ENCODE measurements at places on chromosomes 2 and 18.

DNA sequence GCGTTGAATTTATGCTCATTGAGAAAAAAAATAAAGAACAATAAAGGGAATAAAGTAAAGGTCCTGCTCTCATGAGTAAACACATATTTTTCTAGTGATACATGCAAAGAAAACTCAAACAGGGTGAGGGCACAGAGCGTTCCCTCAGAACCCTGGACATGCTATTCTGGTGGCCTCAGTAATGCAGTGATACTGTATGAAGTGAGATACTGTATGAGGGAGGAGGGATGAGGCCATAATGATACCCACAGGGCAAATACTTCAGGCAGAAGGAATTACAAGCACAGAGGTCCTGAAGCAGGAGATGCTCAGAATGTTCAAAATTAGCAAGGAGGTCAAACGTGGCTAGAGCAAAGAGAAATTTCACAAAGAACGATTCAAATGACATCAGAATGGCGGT is 28.4 kb upstream of the RNU4ATAC start:
- no peak for DNase-seq

DNA sequence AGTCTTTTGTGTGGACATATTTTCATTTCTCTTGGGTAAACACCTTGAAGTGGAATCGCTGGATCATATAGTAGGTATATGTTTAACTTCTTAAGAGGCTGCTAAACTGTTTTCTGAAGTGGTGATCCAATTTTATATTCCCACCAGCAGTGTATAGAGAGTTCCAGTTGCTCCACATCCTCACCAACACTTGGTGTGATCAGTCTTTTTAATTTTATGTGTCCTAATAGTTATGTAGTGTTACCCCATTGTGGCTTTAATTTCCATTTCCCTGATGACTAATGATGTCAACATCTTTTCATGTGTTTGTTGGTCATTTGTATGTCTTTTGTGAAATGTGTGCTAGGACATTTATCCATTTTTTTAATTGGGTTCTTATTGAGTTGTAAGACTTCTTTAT is 56.9 kb downstream of the DGKD start:
- DNase-seq: no peak

- DNase-seq: no peak
Measured at GRCh38 chr2:47272905-47273758, 118.0 kb upstream of the STPG4 start.

GRCh38 chr2:189124175-189124574 is 55.4 kb downstream of the COL5A2 start:
- no peak for DNase-seq

DNA sequence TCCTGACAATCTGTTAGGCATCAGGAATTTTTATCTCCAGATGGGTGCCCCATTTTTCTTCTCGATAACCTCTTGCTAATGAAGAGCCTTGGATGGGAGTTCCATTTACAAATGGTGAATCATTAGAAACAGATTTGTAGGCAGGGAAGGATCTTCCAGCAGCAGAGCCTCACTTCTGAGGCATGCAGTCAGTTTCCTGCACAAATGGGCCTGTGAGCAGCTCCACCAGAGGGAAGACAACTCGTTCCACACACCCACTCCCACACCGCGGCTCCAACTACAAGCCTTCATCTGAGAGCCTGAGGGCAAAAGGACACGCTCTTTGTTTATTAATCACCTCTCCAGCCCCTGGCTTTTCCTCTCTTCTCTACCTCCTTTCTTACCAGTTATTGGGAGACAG is 108.5 kb downstream of the CTAGE1 start:
- DNase-seq: no peak

DNA sequence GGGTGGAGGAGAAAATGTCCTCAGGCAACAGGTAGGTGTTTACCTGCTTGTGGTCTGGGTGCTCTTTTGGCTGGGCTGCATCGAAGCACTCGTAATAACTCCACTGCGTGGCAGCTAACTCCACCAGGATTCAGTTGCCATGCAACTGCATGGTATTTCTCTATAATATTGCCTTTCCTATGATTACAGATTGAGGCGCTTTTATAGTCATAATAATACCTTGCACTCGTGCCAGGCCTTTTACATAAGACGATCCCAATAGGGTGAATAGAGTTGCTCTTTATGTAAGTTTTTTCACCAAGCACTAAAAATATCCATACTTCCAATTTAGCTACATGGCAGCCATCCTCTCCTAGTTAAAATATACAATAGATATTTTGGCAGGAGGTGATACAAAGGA is 19.7 kb upstream of the NYAP2 start:
- no peak for DNase-seq

DNA sequence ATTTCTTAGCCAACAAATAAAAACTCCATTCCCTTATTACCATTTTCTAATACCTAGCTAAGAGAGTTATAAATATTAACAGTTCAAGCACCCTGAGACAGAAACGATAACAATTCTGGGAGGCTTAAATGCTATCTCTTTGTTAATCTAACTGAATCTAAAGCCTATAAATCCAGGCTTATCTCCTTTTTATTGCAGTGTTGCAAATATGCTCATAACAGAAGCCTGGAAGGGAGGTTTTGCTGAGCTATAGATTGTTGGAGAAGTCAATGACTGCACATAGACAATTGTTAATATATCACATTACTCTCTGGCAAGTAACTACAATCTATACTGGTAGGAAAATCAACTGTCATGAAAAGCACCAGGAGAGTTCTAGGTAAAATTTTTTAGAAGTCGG is 30.2 kb downstream of the ATF2 start:
- no peak for DNase-seq

GRCh38 chr18:27430595-27430994 is 245.5 kb upstream of the CHST9 start:
- no peak for DNase-seq

DNA sequence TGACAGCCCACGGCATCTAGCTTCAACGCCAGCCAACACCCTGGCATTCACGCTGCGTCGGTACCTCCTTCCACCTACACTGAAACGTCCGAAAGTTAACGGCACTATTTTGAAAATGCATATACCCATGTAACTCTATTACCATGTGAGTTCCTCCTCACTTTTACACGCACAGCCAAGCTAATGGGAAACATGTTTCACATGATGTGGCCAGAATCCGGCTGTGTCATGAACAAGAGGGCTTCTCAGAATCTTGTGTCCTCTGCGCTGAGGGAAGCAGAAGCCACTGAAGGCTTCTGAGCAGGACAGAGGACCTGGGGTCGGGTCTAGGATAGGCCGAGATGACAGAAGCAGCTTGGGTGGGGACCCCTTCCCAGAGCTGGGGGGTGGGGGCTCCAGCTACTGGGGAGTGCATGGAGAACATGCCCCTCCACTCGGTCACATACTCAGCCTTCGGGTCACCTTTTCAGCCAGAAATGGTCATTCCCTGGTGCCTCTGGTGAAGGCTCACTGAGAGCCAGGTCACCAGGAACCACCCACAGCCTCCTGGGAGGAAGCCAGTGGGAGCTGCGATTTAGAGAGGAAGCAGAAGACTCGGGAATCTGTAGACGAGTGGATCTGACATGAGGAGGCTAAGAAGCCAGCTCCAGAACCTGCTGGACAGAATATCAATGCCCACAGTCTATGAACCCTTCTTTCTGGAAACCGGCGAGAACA is 41.5 kb downstream of the HDAC4 start:
- no peak for DNase-seq

DNA sequence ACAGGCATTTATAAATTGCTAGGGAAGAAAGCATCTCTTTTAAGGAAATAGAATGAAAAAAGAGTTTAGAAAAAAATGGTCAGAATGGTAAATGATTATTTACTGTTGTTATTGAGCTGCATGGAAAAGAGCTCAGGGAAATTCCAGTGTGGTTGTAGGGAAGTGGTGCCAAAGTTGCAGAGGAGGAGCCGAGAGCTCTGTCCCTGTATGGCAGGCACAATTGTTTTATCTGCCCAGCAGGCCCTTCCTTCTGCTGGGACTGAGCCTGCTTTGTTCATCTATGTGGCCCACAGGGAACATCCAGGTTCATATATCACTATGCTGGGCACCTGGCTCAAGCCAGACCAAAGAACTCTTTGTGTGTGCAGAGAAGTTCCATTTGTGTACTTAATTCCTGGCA is 80.8 kb upstream of the AGAP1 start:
- DNase-seq: no peak

DNA sequence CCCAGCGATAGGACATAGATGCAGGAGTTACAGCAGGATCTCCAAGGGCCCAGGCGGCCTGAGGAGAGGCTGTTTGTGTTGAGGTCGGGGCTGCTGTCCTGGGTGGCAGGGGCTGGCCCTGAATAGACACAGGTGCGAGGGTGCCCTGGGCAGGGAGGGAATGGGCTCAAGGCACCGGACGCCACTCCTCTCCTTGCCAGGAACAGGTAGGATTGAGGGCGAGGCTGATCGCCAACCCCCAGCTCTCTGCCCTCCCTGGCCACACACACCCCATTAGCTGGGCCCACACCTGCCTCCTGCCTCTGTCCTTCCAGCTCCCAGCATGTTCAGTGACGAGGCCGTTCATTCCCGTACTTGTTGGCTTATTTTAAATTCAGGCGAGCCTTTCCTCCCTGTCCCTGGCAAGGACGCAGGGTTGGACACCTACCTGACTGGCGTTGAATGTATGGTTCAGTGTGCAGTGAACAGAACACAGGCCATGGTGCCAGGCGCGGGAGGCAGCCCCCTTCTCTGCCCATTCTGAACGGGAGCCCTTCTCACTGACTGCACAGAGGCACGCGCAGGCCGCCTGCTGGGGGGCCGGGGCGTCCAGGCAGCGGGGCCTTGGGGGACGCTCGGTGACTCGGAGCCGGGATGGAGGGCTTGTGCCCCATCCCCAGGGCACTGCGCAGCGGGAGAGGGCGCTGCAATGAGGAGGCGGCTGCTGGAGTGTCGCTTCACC is 41.3 kb upstream of the SNED1 start:
- no peak for DNase-seq

- no peak for DNase-seq
Measured at GRCh38 chr2:84958135-84959059, 12.6 kb upstream of the KCMF1 start.

- DNase-seq: no peak
Measured at GRCh38 chr2:15042801-15043217, 410.3 kb downstream of the LRATD1 start.

GRCh38 chr2:172403402-172403801 is 24.0 kb upstream of the ITGA6 start:
- DNase-seq: no peak

DNA sequence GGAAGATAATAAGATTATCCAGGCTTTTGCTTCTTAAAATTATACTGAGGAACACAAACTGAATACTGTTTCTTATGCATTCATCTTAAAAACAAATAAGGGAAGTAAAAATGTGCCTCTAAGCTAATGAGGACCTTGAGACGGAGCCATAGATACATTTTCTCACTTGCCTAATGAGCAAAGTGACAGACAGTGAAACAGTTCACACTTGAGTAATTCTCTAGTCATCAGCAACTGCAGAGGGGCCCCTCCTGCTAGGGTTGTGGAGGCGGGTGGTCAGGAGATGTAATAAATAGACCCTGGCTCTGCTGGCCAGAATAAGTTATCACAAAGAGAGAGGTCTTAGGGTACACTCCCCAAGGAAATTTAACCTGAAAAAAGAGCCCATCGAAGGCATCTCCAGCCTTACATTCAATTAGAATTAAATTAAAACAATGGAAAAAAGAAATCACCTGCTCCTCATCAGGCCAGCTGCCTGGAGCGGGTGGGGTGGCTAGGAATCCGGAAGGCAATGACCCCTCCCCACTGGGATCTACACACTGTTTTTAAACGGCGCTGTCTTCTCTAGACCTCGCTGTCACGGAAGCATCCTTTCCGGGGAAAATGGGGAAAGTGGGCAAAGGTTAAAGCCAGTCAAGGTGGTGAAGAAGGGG is 32.6 kb upstream of the INSIG2 start:
- no peak for DNase-seq

GRCh38 chr2:25168256-25169072 is at the start of gene POMC:
Gene POMC, minus strand, starts transcription at chr2:25168580. Its CDS starts 3,808 bp downstream, at chr2:25164772.
- no peak for DNase-seq

- DNase-seq: no peak
Measured at GRCh38 chr18:31652357-31652756, 32.0 kb downstream of the B4GALT6 start.

DNA sequence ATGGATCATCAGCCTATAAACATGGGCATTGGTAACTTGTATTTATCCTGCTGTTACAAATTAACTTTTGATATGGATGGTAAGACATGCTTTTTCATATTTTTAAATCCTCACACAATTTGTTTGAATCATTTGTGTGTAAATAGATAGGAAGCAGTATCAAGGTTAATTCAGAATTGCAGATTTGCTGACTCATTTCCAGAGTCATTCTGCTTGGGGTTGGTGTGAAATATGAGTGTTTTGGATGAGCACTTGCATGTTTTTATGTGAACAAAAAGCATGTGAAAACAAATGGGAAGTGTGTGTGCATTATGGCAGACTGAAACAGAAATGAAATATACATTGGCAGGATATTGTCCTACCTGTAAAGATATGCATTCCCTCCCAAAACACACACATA is 11.8 kb downstream of the CCDC85A start:
- no peak for DNase-seq

GRCh38 chr2:46448111-46448510 is 31.3 kb upstream of the TMEM247 start:
- no peak for DNase-seq

DNA sequence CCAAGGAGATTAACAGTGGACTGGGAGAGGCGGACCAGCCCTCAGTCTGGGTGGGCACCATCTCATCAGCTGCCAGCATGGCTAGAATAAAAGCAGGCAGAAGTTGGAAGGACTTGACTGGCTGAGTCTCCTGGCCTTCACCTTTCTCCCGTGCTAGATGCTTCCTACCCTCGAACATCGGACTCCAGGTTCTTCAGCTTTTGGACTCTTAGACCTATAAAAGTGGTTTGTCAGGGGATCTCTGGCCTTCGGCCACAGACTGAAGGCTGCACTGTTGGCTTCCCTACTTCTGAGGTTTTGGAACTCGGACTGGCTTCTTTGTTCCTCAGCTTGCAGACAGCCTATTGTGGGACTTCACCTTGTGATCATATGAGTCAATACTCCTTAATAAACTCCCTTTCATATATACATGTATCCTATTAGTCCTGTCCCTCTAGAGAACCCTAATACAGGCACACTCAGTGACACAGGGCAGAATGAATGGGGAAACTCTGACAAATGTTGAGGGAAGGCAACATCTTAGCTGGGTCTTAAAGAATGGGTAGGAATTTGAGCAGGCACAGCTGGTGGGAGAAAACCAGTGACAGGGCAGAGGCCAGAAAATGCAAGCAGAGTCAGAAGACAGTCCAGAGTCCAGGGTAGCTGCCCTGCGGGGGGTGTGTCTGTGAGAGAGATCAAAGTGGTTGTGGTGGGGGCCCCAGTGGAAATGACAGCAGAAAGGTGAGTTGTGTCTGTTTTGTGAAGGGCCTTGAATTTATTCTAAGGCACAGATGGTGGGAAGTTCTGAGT is 108.1 kb upstream of the CD302 start:
- DNase-seq: no peak
